H54 (cell line): ENCODE measurements at places on chromosomes 1 and 21.

DNA sequence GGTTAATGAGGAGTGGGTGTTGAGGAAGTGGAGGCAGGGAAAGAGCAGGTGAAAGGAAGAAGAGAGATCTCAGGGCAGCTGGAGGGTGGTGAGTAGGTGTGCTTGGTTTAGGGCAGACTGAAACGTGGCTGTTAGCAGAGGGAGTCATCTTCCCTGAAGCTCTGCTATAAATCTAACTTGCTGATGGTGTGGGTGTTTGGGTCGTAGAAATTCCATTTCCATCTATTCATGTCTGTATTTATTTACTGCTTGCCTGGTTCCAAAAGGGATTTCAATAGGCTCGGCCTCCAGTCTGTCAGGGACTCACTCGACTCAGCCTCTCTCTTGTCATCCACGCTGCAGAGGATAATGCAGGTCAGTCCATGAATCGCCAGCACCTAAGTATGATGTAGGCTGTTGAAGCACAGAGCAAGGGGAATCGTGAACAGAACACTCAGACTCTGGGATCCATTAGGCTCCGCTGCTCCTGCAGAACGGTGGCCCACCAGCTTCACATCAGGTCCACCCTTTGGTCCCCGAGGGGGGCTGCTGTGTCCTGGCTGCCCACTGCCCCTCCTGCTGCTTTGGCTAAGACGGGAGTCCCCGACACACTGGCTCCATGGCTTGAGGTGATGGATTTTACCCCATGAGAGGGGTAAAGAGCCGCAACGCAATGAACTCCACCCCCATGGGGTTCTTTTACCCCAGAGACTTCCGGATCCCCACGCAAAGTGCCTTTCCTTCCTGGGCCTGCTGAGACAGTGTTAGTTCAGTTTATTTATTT, 156.2 kb downstream of the RHOU start:
- DNase-seq: no peak

DNA sequence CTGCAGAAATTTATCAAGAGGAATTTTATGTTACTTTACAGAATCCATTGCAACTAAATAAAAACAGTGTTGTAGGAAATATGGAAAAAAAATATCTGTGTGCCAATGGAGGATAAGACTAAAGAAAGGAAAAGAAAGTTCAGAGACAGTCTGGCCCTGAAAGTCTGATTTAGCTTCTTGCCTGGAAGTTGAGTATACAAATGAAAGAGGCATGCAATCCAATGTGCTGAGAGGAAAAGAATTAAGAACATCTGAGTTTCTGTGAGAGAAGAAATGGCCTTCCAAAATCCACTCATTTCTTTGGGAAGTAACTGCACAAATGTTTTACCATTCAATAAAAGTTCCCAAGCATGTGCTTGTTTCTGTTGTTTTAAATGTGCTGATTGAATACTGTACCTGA, 65.1 kb downstream of the LHX9 start:
- no peak for DNase-seq

- DNase-seq: no peak
These were observed 27.5 kb upstream of the PLPPR4 start for GRCh38 chr1:99236756-99237155.

GRCh38 chr1:53572065-53572814, 113.0 kb downstream of the DMRTB1 start:
- peak; percentile 79 for DNase-seq

GRCh38 chr1:16421201-16421600, 16.0 kb downstream of the SPATA21 start:
- no peak for DNase-seq

DNA sequence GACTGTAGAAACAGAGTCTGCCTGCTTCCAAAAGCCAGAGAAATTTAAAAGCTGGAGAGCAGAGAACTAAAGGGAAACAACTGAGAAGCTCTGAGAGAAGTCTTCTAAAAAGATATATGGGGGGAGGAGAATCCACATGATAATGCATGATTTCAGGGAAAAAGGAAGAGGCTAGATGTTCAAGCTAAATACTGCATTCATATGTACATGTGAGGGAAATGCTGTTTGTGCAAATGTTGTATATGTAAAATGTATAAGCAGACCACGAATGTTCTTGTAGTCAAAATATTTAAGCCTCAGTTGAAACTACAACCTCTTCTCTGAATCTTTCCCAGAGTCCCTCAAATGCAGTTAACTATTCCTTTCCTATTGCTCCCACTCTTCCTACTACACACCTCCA, 79.2 kb downstream of the AKT3 start:
- no peak for DNase-seq

- no peak for DNase-seq
These were observed 52.4 kb upstream of the BCL10 start for GRCh38 chr1:85328713-85329397.

- no peak for DNase-seq
These were observed 431 bp downstream of the CLCN6 start for GRCh38 chr1:11806307-11806936.

GRCh38 chr1:58539553-58539952, 7.0 kb downstream of the OMA1 start:
- DNase-seq: no peak

GRCh38 chr1:6935911-6936690, 150.8 kb downstream of the CAMTA1 start:
- no peak for DNase-seq

DNA sequence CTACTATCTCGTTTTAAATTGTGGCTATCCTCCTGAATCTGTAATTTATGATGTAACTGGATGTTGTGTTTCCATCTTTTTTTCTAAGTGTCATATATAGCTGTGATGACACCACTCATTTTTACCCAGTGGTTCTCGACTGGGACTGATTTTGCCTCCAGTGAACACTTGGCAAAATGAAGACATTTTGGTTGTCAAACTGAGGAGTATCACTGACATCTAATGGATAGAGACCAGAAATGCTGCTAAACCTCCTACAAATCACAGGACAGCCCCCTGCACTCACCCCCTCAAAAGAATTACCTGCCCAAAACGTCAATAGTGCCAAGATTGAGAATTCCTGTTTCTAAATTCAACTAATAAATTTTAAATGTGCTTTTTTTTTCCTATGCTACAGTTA, 1.9 kb downstream of the TRMT13 start:
- DNase-seq: no peak

GRCh38 chr1:103058391-103058790, 49.9 kb downstream of the COL11A1 start:
- no peak for DNase-seq

- no peak for DNase-seq
These were observed 21.7 kb downstream of the CRYAA start for GRCh38 chr21:43190544-43190943.

DNA sequence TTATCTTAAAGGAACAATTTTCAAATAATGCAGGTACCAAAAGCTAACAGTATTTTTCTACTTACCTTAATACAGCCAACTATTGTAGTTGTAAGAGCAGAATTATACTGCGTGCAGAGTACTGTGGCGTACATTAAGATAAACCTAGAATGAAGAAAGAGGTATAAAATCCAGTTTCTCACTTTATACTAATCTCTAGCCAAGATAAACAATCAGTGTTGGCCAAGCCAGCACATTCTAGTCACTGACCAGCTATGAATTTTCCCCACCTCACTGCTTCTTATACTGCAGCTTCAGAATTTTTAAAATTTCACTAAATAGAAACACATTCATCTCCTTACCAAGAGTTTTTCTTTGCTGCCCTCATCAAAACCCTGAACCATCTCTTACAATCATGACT, 33.6 kb downstream of the SLC35D1 start:
- DNase-seq: no peak

DNA sequence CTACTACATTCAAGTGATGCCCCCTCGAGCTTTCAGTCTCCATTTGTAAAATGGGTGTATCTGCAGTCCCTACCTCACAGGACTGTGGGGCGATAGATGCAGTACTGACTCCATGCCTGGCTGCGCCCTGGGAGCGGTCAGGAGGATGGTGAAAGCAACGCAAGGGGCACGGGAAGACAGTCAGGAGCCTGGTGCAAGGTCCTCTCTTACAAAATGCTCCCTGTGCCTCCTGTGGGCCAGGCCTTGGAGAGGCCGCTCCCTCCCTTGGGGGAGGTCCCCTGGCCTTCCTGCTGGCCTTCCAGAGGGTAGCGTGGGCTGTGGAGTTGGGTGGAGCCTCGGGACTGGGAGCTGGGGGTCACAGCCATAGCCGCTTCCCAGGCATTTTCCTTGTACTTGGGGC, 21.6 kb downstream of the FAM151A start:
- no peak for DNase-seq

DNA sequence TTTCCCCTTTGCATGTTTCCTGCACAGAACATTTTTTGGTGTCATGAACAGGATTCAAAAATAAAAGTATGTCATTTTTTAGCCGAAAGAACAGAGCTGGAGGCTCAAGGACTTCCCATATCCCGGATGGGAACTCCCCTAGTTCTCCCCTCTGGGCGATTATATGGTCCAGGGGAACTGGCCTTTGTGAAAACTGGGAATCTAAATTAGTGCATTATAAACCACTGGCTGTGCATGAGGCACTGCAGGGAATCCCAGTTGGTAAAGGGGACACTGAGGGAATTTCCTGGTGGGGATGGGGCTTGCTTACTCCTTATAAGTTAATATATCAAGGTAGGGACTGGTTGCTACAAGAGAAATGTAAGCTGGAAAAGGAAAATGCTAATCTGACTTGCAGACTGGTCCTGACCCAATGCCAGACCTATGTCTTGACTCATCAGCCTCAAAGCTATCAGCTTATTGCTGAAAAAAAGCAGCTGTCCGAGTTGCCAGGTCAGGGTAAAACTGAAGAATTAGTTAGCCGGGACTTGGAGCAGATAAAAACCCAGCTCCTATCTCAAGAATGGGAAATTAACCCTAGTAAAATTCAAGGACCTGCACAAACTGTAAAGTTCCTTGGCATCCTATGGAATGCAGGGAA, 122.6 kb downstream of the FCRL5 start:
- DNase-seq: no peak

DNA sequence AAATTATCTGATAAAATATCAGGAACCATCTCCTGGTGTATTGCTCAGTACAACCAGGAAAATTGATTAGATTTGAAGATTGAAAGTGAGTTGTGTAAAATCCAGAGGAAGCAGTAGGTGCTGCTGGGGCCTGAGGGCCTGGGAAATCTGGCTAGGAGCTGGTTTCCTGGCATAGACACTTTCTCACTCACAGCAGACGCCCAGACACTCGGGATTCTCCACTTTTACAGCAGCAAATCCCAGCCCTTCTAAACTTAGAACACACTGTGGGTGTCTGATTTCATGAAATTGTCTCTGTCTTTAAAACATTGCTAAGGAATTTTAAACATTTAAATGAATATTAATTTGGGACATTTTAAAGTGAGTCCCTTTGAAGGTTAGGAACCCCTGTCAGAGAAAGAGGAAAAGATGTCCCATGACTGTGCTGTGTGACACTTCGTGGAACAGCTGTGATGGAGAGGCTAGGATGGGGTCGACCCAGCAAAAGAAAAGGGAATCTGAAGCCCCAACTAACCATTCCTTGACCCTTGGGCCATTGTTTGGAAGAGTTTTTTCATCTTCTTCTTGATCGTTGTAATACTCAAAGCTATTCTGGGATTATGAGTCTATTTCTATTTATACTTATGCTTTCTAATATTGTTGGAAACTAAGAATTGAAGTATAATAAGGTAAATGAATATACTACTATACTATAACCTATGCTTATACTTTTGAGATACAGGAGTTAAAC, 49.0 kb upstream of the VAMP3 start:
- DNase-seq: no peak

DNA sequence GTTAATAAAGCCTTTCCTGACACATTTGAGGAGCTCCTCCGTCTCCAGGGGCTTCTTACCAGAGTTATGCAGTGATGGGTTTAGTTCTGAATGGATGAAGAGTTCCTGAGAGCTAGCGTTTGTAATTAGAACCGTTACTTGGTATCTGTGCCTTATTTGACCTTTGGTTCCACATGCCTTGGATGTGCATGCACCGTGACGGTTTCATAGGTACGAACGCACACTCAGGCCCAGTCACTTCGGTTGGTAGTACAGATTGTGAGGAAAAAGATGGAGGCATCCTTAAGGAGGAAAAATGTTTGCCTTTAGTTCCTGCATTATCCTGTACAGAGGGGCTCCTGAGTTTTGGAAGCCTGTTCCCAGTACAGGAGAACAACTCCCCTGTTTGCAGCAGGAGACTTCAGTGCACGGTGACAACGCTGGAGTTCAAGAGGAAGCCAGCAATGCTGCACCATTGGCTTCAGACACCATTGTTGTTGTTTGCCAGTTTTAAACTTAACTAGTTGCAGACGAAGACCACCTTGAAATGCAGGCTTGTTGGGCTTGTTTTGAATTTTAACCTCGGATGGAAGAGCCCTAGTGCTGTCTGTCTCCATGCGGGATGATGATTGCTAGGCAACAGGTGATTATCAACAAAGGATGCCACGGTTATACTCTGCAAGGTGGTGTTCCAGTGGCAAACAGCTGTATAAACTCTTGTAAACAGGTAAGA, 8.2 kb downstream of the RBM15 start:
- no peak for DNase-seq

DNA sequence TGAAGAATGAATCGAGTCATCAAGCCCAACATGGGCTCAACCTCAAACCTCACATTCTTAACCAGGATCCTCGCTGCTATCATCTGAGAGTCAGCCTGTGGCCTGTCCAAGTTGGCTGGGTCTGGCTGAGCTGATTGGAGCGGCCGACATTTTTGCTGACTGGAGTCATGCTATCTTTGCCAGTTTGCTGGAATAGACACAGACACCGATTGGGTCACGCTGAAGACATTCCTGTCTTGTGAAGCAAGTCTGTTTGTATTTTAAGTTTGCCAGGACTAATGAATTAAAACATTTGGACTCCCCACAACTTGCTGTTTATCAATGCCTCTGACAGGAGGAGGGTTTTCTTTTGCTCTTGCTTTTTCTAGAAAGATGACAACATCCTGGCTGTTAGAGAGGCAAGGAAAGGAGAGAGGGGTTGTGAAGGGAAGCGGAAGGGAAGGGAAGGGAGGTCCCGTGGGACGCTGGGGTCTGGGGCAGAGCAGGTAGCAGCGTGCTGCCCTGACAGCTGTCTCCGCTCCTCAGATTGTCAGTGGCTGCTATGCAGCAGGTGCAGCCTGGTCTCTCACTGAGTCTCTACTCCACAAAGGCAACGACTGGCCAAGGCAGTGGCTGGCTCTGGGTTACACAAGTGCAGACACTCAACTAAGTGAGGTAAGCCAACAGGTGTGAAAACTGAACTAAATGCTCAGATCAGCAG, at the start of gene MAP3K7CL:
MAP3K7CL (plus strand) TSS at position 375 of the 700 bp plus-strand sequence. CDS start 2,701 bp downstream, outside the sequence.
- DNase-seq: peak; percentile 81
